ENCODE measurements at places on chromosomes 16 and 17.

DNA sequence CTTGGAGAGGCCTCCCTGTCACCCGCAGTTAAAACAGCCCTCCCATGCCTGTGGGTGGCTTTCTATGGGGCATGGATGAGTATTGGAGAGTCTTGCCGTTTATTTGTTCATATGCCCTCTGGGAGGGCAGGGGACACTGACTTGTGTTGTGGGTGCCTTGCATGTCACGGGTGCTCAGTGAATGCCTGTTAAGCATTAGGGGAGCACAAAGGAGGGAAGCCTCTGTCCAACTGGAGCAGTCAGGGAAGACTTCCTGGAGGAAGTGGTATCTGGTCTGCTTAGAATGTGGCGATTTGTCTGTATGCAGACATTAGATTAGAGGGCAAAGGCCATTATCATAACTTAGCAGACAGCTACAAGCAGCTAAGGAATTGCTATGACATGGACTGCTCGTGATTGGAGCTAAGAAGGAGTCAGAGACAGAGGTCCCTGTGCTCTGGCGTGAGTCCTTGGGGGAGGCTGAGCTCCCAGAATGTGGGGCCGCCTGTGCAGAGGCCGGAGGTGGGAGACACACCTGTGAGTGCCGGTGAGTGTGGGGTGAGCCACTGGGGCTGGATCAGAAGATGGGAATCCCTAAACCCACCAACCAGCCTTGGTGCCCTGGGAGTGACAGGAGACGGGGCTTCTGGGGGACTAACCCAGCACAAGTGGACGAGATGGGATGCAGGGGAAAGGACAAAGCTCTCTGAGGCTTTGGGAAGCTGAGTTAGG lies 286.1 kb downstream of the SEC14L1 start:
- no peak for DNase-seq

DNA sequence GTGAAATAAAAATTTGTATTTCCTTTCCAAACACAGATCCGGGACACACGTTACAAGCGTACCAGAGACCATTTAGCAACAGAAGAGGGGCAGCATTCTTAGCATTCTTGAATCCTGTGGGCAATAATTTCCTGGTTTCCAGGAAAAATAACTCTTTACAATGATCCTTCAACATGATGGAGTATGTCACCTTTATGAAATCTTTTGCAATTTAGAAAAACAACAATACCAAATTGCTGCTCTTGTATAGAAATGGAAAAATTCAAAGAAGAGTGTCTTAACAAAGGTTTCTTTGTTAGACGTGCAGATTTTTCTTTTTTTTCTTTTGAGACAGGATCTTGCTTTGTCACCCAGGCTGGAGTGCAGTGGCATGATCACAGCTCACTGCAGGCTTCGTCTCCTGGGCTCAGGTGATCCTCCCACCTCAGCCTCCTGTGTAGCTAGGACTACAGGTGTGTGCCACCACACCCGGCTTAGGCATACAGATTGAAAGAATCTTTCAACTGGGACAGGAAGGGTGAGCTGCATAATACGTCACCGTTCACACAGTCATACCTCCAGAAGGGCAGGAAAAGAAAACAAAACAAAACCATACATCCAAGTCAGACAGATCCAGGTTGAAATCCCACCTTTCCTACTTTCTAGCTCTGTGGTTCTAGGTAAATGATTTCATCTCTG lies 10.8 kb upstream of the GCSH start:
- DNase-seq, result no peak

GRCh38 chr16:19722269-19722952 lies 4.3 kb downstream of the IQCK start:
- no peak for DNase-seq

GRCh38 chr17:33910200-33910857 lies 344.8 kb upstream of the CCL2 start:
- no peak for DNase-seq

DNA sequence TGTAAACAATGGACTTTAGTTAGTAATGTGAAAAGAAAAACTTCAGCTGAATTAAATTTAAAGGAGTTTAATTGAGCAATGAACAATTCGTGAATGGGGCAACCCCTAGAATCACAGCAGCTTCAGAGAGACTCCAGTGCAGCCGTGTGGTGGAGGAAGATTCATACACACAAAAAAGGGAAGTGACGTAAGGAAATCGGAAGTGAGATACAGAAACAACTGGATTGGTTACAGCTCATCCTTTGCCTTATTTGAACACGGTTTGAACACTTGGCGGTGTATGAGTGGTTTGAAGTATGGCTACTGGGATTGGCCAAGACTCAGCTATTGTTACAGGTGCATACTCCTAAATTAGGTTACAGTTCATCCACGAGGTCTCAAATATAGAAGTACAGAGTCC lies 460.4 kb upstream of the ASIC2 start:
- no peak for DNase-seq

- DNase-seq, result no peak
Measured at GRCh38 chr17:28341516-28341915, 6.0 kb downstream of the TNFAIP1 start.

GRCh38 chr17:31653691-31654090 lies 205.4 kb downstream of the COPRS start:
- no peak for DNase-seq

DNA sequence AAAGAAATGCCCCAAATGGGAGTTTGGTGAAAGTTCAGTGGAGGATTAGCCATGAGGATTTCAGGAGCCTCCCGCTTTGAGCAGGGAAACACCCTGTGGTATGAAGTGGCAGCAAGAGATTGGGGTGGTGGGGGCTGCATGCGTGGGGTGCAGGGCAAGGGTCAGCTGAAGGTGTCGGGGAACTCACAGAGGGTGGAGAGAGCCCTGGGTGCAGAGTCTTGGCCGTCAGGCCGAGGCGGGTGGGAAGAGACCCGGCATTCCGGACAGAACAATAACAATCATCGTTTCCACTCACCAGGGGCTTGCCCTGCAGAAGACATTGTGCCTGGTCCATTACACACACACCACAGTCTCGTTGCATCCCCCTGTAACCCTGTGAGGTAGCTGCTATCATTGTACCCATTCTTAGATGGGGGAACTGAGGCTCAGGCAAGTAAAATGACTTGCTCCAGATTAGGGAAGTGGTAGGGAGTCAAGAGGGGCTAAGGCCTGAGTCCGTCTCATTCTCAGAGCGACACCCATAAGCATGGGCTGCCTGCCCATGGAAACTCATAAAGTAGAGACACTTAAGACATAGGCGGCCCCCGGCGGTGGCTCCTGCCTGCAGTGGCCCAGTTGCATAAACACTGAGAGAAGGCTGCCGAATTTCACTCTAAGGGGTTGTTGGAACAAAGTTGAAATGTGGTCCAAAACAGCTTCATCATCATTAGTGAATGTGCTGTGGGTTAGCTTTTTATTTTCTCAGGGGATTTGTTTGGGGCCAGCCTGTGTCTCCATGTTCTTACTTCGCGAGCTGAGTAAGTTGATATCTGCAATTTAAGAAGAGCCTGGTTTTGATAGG lies 93.3 kb downstream of the CMIP start:
- peak; percentile 38 for DNase-seq

GRCh38 chr16:28935924-28936783 lies 4.4 kb downstream of the CD19 start:
- DNase-seq, result peak; percentile 98

- no peak for DNase-seq
Measured at GRCh38 chr17:29570521-29570920, 2.0 kb downstream of the TP53I13 start.

- no peak for DNase-seq
Measured at GRCh38 chr17:27783440-27784350, 16.6 kb downstream of the NOS2 start.

- DNase-seq, result peak; percentile 99
Measured at GRCh38 chr17:41688641-41689496, at the start of gene EIF1. Gene EIF1 (plus strand): TSS chr17:41688885. CDS start chr17:41689039, 154 bp downstream.

GRCh38 chr17:63402431-63403212 lies 43.5 kb downstream of the CYB561 start:
- DNase-seq, result no peak

- DNase-seq, result no peak
Measured at GRCh38 chr17:41464682-41465081, 2.5 kb downstream of the KRT32 start.

- no peak for DNase-seq
Measured at GRCh38 chr16:28188085-28188916, 23.5 kb downstream of the XPO6 start.

GRCh38 chr16:77652399-77652798 lies 69.9 kb upstream of the NUDT7 start:
- no peak for DNase-seq

GRCh38 chr17:46027048-46027975 lies 28.3 kb downstream of the STH start:
- no peak for DNase-seq

DNA sequence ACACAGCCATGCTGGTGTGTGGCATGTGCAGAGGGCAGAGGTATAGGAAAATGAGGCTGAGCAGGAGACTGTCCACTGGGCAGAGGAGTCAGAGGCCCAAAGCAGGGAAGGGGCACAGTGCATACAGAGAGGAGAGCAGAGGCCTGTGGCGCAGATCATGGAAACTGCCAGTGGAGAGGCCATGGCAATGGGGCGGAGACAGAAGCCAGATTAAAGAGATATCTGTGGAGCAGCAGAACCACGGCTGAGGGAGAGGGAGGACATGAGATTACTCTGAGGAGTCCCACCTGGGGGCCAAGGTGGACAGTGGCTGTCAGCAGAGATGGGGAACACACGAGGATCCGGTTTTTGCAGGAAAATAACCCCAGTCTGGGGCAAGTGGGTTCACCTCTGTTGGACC lies 43.3 kb downstream of the RANBP10 start:
- DNase-seq, result no peak

- DNase-seq, result no peak
Measured at GRCh38 chr17:64658931-64659330, 3.2 kb downstream of the SMURF2 start.

GRCh38 chr17:60528828-60529227 lies 2.8 kb upstream of the APPBP2 start:
- DNase-seq, result no peak

DNA sequence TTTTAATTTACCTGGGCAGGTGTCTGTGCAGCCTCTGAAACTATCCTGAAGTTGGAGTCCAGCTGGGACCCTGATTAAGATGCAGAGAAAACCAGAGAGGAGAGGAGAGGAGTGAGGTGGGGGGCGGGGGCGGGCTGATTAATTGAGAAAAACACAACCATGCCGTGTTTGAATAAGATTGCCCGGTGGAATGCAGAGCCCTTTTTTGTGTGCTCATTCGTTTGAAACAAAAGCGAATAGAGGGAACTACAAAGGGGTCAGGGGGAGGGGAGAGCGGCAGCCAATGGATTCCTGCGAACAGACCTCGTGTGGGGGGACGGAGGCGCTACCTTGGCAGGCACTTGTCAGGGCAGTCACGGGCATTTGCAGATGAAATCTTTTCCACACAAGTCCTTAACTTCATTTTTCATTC lies 355.8 kb downstream of the SOX9 start:
- DNase-seq, result no peak

- no peak for DNase-seq
Measured at GRCh38 chr16:11963706-11964105, 1.3 kb upstream of the TNFRSF17 start.

DNA sequence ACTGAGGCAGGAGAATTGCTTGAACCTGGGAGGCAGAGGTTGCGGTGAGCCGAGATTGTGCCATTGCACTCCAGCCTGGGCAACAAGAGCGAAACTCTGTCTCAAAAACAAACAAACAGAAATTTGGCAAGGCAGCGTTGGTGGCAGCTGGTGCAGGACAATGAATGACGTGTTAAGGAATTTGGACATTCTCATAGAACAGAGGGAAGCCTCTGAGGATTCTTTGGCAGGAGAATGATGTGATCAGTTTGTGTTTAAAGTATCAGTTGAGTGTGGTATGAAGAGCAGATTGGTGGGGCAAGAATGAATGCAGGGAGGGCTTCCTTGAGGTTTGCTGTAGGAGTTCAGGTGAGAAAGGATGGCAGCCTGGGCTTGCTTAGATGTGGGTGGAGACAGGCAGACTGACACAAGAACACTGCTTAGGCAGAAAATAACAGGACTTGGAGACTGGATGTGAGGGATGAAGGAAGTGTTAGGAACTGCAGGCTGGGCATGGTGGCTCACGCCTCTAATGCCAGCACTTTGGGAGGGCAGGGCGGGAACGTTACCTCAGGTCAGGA lies 4.8 kb downstream of the CYB5D2 start:
- DNase-seq, result no peak

DNA sequence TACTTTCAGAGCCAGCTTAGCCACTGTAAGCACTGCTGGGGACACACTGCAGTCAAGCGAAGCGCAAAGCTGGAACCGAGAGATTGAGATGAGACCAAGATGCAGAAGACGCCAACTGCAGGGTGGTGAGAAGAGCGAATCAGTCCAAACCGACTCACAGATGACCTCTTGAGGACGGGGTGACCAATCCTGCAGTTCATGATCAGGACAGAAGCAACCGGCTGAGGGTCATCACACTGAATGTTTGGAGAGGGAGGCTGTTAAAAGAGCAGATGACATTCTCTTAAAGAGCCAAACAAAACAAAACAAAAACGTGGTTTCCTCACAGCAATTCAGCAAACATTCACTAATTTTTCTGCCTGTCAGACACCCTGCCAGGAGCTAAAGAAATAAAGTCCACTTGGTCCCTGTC lies 8.5 kb downstream of the HASPIN start:
- DNase-seq, result no peak

DNA sequence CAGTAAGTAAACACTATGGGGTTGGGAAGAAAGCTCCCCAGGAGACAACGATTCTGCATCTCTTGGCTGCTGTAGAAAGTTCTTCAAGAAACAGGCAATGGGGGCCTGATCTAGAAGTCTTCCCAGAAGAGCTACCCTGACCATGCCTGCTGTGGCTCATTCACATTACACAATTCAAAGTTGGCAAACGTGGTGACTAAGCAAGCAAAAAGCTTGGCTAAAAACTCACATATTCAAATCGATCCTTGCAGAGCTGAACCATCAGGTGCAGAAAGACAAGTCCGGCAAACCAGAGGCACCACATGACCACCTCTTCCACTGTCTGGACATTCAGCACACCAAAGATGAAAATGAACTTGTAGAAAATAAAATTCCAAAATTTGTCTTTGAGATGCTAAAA lies 16.1 kb downstream of the AMFR start:
- no peak for DNase-seq

DNA sequence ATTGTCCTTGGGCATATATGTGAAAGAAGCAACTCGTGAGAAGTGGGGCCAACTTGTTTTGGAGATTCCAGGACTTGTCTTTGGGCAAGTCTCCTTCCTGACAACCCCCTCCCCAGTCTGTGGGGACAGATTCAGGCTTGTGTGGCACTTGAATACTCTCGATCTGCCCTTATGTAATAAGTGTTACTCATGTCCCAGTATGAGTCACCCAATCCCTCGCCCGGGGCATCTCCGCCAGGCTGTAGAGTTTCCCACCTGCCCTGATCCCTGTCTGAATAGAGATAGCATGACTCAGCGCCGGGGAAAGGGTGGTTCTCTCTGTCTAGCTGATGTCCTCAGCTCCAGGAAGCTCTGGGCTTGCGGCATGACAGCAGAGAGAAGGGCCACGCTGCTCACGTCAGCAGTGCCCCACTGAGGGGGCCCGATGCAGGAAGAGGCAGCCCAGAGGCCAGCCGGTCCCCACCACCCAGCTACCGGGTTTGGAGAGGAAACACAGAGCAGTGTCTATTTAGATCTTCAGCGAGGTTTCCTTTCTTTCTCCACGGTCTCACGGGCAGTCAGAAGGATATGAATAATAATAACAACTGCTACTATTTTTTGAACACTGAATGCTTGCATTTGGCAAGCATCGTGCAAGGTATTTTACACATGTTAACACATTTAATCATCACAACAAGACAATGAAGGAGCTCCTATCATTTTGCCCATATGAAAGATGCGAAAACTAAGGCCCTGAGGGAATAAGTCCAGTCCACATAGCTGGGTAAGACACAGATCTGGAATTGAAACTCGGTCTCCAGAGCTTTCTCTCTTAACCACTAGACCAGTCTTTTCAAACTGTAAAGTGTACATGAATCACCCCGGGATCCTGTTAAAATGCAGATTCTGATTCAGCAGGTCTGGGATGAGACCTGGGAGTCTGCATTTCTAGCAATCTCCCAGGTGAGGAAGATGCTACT lies 426.7 kb upstream of the MAF start:
- peak; percentile 40 for DNase-seq
